ENCODE measurements at places on chromosomes 2 and 18. TPM values are rescaled to one million over a fixed set of nuclear protein-coding genes. Genes with fewer than 3 reads are reported as not detected.

SLC4A5 gene
- polyA plus RNA-seq: 1.6 TPM

DNA sequence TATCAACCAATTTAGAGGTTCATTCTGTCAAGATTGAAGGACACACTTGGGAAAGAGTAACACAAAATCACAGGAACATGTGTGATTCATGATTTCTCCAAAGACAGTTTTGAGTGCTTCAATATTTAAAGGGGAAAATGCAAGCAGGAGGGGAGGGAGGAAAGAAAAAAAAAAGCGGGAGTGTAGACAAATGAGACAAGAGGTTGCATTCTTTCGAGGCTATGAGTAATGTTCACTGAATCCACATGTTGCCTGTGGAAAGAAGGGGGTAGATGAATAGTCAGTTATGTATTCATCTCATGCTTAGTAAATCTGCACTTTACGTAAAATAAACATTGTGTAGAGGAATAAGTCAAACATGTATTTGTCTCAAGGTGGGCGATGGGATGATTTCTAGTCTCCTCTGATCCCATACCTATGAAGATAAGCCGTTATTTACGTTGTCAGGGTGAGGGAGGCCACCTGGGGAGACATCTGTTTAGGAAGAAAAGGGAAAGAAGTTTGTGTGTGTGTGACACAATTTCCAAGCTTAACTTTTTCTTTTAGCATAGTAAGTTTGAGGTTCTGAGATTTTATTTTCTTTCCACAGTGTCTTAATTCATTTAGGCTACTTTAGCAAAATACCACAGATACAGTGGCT, 211.0 kb upstream of the ZC3H15 start:
- no peak for DNase-seq

- no peak for DNase-seq
Observed at GRCh38 chr18:45910405-45911023, 56.6 kb downstream of the EPG5 start.

GRCh38 chr2:133532919-133533318, 35.3 kb downstream of the NCKAP5 start:
- DNase-seq: no peak

GRCh38 chr18:25228410-25228809, 123.6 kb downstream of the ZNF521 start:
- no peak for DNase-seq

Measured in aorta (tissue), 5 donors.